ENCODE measurements at places on chromosomes 6 and 20.

DNA sequence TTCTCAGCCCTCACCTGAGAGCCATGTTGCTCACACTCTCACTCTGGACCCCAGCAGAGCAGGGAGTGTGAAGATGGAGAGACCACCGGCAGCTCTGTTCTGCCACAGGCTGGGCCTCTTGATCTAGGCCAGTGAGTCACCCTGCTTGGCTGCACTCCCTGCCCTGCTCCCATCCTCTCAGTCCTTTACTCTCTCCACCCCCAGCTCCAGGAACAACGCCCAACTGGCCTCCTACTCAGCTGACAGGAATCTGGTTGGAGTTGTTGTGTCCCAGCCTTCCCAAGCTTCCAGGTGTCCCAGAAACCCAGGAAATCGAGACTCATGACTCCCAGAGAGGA, at the start of gene PSORS1C1:
PSORS1C1 (plus strand) TSS at position 260 of the 338 bp plus-strand sequence. CDS start 14,833 bp downstream, outside the sequence.
- DNase-seq, result peak; percentile 92

- no peak for DNase-seq
These were observed 105.5 kb downstream of the DHX35 start for GRCh38 chr20:39067526-39068216.

- no peak for DNase-seq
These were observed 311.1 kb downstream of the ADGRG6 start for GRCh38 chr6:142612956-142613355.

DNA sequence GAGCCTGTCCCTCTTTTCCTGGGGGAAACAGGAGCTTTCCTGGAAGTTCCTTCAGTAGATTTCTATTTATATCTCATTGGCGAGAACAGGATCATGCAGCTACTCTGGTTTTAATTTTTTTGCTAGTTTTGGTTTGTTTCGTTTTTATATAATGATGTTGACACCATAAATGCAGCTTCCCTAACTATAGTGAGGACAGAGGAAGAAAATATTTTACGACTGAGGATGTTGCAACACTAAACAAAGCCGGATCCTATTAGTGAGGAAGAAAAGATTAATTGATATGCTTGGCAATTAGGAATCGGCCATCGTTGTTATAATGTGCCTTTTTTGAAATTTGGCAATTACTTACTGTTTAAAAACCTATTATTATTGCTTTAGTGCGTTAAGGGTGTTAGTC, 16.6 kb downstream of the KDM1B start:
- DNase-seq, result no peak

DNA sequence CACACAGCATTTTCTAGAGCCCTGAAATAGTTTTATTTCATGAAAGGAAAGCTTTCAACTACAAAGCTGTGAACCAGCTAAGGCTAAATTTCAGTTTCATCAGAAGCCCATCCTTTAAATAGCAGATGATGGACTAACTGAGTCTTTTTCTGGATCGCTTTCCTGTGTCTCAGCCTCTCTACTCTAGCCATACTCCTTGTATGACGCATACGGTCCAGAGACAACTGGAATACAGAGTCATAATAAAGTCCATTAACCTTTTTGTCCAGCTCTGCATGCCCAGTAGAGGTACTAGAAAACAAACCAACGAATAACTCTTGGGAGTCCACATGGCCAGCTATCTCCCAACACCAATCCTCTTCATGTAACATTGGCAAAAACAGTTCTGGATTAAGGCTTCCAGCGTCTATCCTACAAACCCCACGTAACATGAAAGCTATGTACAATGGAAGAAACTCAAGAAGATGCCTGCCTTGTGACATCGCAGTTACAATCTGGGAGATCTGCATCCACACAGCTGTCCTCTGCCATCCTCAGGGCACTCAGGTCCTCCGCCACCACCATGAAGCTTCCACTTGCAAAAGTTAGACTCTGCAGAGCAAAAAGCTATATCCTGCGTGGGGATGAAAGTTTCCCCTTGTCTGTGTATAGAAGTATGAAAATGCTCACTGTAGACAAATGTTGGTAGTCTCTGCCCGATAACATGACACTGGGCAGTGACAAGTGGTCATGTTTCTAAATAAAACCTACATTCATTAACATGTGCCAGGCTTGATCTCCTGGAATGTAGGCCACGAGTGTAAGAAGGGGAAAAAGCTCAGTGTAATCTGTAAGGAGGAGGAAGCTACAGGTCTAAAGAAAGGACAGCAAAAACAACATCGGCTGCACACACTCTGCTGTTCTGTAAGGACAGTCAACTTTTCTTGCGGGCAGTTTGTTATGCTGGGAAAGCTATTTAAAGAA, 360.4 kb downstream of the ESR1 start:
- no peak for DNase-seq

DNA sequence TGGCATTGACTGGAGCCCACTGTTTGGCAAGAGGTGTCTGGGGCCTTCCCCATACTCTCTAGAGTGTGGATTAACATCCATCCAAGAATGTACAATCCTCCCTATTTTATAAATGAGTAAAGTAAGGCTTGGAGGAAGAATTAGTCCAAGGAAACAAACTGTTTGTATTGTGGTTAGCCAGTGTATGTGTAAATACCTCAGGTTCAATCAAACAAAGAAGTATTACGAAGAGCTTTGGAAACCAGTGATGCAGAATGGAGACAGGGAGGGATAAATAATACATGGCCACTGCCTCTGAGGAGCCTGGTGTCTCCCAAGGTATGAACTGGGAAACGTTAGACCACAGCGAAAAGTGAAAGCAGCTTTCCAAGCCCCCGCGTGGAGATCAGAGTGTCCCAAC, 226.6 kb upstream of the RIN2 start:
- DNase-seq, result no peak

DNA sequence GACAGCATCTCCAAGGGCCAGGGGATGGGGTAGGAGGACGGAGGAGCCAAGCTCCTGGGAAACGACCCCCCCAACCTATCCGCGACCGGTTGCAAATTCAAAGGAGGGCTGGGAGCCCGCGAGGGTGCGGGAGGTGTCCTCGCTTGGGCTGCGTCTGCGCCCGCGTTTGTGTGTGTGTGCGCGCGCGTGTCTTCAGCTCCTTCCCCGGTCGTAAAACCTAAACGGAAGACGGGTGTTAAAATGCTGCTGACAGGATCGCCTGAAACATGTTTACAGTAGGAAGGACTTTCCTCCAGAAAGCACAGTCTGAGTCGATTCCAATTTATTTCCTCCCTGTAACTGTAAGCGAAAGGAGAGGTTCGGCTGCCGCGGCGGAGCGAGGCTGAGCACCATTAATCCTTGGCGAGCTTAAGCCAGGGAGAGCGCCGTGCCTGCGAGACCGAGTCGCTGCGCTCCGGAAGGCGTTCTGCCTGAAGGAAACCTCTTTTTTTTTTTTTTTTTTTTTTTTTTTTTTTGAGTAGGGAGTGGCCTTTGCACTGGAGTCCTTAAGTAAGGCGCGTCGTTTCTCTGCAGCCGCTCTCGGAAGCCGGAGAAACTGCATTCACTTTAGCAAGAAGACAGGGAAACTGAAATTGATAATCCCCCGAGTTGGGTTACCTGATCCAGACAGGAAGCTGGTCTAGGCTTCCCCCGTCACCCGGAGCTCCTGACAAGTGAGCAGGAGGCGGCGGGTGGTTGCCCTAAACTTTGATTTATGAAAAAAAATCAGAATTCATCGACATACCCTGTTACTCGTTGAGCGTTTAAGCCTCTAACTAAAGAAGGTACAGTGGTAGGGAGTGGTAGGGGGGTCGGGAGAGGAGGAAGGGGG, 4.8 kb upstream of the SOX4 start:
- DNase-seq, result no peak

DNA sequence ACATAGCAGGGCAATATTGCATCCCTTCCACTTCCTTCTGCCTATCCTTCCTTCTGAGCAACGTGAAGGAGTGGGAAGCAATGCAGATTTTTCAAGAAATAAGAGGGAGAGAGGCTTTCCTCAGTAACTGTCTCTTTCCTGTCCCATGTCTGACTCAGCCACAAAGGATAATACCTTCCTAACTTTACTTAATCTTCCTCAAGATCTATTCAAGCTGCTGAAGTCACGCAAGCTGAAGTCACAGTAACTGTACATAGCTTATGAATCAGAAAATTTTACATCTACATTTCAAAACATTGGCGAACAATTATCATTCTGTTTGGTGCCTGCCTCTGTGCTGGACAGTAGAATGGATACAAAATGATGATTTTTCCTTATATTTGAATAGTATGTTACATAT, 86.4 kb upstream of the POU3F2 start:
- DNase-seq, result no peak

DNA sequence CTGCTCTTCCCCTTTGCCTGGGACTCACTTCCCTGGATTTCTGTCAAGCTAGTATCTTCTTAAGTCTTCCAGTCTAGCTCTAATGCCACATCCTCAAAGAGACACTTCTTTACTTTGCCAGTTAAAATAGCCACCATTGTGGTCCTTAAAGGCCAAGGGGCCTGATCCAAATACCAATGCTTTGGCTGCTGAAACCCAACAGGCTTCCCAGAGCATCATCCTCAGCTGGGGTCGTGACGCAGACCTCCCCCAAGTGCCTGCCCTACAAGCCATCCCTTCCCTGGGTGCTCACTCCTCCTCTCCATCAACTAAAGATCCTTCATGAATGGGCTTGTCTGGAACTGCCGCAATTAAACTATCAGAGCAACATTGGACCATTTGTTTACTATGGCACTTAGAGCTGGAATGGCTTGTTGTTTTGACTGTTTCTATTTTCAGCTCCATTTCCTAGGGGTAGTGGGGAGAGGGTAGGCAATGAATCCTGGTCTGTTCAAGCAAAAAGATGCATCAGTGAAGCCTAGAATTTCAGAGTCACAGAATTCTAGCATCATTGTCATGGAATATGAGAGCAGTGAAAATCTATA, 79.6 kb upstream of the SIRPA start:
- no peak for DNase-seq

DNA sequence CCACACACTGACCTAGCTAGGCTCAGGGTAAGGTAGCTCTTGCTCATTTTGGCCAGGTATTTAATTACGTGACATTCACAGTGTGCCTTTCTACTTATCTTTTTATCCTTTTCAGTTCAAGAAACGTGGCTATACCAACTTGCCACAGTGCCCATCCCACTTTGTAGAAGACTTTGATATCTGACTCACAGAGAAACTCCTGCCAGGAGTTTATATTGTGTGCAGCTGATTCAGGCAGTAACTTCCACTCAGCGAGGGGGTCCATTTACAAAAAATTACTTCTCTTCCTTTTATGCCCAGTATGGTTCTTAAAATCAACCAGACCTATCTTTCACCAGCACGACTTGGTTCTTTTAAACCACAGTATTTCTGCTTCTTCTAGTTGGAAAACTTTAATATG, 75.6 kb downstream of the PRL start:
- no peak for DNase-seq

GRCh38 chr6:39649996-39650395, 75.2 kb downstream of the KIF6 start:
- no peak for DNase-seq

GRCh38 chr20:56664796-56665195, 35.7 kb downstream of the TFAP2C start:
- DNase-seq, result no peak

DNA sequence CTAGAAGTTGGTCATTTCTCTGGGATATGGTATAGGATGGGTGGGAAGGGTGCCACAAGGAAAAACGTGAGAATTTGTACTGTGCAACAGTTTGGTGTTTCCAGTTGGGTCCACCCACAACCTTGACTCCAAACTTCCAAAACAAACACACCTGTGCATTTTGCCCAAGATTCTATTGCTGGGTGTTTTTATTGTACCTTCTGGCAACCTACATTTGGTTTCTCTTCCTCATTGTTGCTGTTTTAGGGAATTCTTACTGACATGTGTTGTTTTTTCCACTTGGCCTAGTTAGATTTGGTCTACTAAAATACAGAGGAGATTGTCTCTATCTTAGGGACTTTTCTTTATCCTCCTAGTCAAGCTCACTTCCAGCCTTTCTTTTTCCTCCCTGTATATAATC, 16.7 kb downstream of the TULP4 start:
- no peak for DNase-seq

DNA sequence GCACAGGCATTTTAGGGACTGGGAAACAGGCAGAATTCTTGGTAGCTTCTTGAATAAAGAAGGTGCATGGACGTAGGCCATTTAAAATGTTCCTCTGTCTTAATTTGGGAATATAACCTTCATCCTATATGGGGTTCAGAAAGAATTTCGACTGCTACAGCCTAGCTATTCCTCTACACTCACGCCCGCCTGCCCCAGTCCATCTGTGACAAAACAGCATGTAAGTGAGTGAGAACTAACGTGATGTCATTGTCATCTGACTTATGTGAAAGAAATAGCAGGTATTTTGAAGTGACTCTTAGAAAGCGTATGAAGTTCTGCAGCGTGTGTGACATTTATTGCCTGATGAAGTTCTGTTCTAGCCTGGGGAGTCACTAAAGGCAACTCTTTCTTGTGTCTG, 52.2 kb upstream of the SLC22A1 start:
- DNase-seq, result no peak

- no peak for DNase-seq
These were observed 32.8 kb downstream of the VIP start for GRCh38 chr6:152783217-152783878.

DNA sequence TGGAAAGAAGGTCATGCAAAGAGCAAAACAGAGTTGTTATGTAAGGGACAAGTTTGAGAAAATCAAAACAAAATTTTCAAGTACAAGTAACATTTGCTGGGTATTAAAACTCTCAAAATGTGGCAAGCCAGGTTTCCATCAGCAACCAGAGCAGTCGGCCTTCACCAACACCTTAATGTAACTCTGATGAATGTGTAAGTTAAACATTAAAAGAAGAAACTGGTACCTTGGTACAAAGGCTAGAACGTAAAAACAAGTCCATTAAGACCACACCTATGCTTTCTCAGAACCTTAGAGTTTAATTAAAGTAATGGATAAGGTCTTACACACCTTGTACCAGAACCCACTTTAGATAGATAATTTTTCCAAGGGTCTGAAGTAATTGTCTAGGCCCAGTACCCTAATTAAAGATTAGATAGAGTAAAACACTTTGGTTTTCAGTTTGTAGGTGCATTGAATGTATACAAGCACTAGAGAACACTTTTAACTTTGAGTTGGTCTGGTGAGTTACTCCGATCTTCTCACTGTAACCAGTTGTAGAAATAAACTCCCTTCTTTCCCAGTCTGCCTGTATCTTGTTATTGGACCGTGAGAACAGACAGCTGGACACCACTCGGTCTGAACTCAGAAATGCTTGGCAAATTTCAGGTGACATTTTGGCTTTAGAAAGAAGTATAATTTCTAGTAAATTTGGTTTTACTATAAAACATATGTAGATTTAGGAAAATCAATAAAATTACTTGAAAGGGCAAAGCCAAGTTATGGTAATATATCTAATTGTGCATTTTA, 319.4 kb downstream of the HTR1B start:
- no peak for DNase-seq

DNA sequence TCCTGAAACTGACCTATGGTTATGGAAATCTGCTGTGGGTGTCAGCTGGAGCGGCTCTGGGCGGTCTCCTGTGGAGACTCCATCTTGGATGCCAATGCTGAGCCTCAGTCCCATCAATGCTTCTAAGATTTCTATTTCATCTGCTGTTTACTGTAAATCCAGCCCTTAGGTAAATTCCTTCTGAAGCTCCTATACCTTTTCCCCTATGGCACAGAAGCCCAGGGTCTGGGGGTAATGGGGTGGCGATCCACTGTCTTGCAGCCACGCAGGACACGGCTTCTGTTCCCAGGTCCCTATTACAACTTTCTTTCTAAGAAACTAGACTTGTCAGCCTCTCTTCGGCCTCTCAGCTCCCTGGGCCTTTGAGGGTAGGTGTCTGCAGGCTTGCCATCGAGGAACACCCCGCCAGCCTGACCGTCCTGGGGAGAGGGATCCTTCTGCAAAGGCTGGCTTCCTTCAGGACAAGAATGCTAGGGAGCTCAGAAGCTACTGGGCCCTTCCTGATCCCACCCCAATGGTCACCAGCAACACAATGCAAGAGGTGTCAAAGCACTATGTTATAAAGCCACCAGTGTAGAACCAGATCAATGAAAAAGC, 6.4 kb downstream of the CST3 start:
- DNase-seq, result no peak

GRCh38 chr6:109739686-109740085, 48.6 kb downstream of the FIG4 start:
- no peak for DNase-seq
